Activated T-cell treated with anti-CD3 and anti-CD28 coated beads for 24 hours (primary cell): ENCODE measurements at places on chromosomes 5 and 9.

- no peak for DNase-seq
These were observed 41.8 kb downstream of the RAPGEF1 start for GRCh38 chr9:131697908-131698617.

DNA sequence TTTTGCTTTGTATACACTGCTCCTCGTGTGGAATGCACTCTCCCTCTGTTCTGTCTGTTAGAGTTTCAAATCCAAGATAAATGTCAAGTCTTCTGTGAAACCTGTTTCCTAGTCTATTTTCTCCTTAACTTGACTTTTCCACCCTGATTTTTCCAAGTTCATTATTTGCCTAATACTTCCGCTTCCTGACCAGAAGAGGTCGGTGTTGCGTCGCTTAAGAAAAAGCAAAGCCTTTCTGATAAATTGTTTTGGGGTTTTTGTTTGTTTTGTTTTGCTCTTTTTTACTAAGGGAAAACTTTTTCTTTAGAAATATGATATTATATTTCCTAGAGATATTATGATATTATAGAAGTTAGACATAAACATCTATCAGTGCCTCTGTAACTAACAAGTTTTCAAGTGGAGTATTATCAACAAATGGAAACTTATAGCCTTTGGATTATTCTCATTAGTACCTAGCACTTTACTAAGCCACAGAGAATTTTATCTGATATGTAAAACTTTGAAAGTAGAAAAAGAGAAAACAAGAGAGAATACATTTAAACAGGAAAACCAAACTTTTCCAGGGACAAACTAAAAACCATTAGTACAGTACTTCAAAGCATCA is 55.8 kb downstream of the PHAX start:
- DNase-seq: no peak

DNA sequence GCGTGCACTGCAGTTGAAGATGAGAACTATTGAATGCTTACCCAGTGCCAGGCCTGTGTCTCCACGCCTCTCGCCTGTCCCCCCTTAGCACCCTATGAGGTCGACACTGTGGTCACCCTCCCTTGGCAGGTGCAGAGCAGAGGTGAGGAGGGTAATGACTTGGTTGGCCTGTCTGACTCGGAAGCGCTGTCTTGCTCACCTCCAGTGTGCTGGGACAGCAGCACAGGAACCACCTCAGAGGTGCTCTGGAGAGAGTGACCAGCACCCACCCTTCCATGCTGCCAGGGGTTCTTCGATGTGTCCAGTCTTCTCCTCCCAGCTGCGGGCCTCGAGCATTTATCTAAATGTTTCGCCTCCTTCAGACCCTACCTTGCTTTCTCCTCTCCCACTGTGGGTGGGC is 178.3 kb upstream of the IRX2 start:
- no peak for DNase-seq

- DNase-seq: no peak
These were observed 1.8 kb downstream of the SGCD start for GRCh38 chr5:156328766-156329165.

DNA sequence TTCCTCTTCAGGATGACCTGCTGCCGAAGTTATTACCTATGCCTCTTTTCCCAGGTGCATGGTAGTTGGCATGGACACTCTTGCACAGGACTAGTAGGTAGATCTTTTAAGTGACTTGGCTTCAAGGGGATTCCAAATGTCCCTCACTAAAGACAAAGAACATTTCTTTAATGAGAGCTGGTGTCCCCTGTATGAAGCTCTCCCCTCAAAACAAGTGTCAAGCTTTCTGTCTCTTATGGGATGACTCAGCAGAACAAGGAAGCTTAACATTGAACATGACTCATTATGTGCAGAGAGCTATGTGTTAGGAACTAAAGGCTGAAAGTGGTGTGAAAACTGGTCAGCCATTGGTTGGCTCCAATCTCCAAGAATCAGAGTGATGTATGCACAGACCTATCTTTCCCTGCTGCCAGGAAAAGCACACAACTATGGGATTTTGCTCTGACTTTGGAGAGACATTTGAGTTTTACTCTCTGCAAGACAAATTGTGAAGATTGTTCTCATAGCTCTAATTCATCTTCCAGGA is 120.5 kb downstream of the PRDM6 start:
- DNase-seq: no peak

DNA sequence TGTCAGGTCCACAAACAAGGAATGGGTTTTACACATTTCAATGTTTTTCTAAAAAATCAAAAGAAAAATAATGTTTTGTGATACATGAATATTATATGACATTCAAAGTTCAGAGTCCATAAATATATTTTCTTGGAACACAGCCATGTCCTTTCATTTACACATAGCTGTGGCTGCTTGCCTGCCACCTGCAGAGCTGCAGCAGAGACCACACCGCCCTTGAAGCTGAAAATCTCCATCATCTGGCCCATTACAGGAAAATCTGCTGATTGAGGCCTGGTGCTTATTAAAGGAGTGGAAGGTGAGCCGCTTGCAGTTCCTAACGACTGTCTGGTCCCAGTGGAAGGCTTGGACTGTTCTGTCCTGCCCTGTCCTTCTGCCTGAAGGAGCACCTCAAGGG is 232.6 kb upstream of the ADAMTS16 start:
- DNase-seq: no peak

- DNase-seq: no peak
These were observed 11.0 kb downstream of the LPCAT1 start for GRCh38 chr5:1512541-1513291.

DNA sequence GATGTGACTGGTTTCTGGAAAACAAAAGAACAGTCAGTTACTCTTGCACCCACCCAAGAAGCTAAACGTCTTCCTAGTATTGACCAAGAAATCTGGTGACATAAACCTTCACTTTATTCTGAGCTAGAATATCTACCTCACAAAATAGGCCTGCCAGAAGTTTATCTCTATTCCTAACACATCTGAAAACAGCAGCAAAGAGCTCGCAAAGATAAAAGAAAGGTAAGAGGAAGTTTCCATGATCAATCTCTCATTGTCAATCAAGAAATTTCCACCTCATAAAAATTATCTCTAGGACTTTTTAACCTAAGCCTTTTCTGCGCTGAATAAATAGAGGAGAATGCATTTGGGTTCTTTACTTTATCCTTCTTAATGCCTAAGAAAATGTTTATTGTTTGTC is 17.3 kb upstream of the ZNF474 start:
- no peak for DNase-seq

DNA sequence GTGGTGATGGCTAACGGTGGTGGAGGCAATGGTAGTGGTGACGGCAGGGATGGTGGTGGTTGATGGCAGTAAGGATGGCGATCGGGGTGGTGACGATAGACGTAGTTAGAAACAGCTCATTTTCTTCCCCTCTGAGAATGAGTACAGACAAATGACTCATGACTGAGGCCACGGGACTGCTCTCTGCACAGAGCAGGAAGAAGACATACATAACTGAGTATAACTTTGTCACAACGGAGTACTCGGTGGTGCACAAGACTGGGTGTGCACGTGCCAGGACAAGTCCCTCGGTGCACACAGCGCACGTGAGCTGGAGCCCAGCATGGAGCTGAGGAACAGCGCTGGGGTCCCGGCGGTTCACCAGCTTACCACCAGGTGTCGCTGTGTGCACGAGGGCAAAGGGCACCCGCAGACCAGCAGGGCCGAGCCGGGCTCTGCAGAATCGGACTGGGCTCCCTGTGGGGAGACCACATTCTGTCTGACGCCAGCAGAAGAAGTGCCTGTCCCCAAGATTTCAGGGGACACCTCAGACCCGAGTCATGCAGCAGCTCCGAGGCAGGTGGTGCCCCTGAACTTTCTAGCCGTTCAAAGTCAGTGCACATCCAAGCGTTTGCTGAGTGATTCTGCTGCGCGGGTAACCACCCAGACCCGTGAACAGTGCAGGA is 188.6 kb downstream of the FSTL4 start:
- peak; percentile 62 for DNase-seq

GRCh38 chr5:109937951-109938350 is 248.2 kb downstream of the MAN2A1 start:
- no peak for DNase-seq

DNA sequence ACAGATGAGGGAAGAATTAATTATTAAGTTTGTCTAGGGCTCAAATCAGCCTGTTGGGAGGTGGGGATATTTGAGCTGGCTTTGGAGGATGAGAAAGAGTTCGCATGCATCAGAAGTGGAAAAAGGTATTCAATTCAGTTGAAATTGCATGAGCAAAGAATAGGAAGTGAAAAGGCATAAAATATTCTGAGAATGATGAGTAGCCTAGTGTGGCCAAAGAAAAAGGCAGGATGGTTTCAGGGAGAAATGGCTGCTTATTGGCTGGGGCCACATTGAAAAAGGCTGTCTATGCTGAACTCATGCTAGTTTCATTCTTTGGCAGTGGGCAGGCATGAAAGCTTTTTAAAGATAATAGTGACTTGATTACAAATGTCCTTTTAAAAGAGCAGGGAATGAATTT is 235.4 kb upstream of the RIOK2 start:
- DNase-seq: no peak

GRCh38 chr5:174301848-174302625 is 256.5 kb downstream of the NSG2 start:
- DNase-seq: no peak

DNA sequence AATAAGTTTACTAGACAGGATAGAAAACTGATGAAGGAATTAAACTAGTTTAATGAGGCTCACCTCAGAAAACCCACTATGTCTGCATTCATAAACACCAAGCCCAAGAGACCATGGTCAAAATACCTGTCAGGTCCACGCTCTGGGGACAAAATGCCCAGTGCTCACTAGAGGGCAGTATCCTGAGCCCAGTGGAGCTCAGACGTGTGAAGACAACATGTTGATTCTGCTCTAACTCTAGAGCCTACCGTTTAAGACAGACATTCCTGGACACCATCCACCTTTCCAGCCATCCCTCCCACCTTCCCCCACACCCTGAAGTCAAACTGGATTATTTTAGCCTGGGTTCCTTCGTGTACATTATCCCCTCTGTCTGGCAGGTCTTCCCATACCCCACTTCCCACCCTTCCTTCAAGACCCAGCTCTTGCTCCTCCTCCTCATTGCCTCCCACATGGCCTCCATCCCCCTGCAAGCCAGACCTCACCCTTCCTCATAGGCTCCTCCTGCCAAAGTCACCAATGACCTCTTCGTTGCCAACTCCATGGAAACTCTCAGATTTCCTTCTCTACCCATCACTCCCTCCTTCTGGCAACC is 142.3 kb upstream of the FSTL4 start:
- peak; percentile 8 for DNase-seq

DNA sequence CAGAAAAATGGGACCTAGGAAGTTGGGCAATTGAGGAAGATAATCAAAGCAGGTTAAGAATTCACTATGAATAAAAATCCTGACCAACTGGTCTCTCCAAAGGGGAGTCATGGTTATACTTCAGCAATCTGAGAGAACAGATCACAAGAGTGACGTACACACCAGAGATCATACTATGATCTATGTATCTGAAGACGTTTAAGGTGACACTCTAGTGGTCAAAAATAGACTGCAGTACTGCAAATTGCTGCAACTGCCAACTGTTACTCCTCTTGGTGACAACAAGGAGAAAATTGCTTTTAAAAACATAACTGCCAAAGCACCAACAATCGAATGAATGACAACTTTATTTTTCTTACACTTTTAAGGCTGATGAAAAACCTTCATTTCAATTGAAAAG is 4.9 kb downstream of the AK6 start:
- no peak for DNase-seq

DNA sequence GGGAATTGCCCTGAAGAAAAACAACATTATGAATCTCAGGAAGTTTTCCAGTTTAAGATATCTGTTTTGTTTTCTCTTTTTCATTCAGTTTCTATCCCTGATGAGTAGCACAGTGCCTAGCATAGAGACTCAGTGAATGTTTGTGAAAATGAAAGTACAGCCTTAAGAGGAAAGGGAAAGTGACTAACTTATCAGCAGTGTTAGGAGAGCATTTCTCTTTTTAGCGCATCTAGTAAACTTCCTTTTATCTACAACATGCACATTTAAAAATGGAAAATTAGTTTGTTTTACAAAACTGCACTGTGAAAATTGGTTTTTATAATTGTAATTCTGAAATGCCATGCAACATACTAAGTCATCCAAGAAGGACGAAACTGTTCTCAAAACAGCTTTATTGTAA is 110.8 kb downstream of the SMARCA2 start:
- DNase-seq: no peak
